ENCODE measurements at places on chromosomes 3 and 15. TPM values are rescaled to one million over a fixed set of nuclear protein-coding genes. Genes with fewer than 3 reads are reported as not detected.

CNTN3 gene
- not detected for total RNA-seq

- DNase-seq, result no peak
Measured at GRCh38 chr3:178754852-178755510, 218.7 kb downstream of the KCNMB2 start.

TRAT1 gene
- total RNA-seq, result 11.8 TPM

KLHL6 gene
- 47.0 TPM for total RNA-seq

DNA sequence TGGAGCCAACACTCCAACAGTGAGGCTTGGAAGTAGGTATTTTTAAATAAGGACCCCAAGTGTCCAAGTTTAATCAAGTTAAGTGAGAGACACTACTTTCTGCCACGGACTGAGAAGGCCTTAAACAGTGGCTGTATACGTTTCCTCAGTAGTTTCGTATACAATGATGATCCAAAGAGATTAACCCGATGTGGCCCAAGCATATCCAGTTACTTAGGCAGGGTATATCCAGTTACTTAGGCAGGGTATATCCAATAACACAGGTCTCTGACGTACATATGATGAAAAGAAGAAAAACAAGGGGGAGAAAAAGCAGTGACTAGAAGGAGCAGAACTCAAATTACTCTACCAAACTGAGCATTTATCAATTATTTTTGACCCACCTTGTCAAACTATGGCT is 591.4 kb downstream of the FOXP1 start:
- no peak for DNase-seq

HYAL1 gene
- not detected for total RNA-seq

SPTBN5 gene
- 1.4 TPM for total RNA-seq

DNA sequence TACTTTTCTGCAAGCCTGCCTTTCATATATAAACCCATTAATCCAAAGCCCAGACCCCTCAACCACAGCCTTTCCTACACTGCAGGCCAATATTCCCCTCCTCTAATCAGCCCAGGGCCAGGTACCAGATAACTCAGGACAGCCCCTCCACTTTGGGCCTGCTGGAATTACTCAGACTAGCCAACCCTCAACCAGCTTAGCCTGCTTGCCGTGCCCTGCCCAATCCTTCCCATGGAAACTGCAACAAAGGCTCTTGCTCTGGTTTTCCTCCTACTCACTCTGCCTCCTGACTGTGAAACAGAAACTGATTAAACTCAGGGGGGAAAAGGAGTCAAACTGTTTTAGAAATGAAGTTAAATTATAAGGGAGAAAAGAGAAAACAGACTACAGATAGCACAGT is 248.1 kb downstream of the KLF13 start:
- DNase-seq, result no peak

GRCh38 chr3:127440384-127440783 is 150.1 kb downstream of the TPRA1 start:
- no peak for DNase-seq

DNA sequence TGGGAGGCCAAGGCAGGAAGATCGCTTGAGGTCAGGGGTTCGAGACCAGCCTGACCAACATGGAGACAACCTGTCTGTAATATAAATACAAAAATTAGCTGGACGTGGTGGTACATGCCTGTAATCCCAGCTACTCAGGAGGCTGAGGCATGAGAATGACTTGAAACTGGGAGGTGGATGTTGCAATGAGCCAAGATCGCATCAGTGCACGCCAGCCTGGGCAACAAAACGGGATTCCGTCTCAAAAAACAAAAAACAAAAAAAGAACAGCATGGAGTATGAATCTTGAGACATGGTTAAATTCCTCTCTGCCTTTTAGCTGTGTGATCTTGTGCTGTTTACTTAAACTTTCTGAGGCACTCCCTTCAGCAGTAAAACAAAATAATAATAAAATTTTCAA is 244.9 kb downstream of the FGF12 start:
- no peak for DNase-seq

PAK6 gene
- 0.30 TPM for total RNA-seq

DNA sequence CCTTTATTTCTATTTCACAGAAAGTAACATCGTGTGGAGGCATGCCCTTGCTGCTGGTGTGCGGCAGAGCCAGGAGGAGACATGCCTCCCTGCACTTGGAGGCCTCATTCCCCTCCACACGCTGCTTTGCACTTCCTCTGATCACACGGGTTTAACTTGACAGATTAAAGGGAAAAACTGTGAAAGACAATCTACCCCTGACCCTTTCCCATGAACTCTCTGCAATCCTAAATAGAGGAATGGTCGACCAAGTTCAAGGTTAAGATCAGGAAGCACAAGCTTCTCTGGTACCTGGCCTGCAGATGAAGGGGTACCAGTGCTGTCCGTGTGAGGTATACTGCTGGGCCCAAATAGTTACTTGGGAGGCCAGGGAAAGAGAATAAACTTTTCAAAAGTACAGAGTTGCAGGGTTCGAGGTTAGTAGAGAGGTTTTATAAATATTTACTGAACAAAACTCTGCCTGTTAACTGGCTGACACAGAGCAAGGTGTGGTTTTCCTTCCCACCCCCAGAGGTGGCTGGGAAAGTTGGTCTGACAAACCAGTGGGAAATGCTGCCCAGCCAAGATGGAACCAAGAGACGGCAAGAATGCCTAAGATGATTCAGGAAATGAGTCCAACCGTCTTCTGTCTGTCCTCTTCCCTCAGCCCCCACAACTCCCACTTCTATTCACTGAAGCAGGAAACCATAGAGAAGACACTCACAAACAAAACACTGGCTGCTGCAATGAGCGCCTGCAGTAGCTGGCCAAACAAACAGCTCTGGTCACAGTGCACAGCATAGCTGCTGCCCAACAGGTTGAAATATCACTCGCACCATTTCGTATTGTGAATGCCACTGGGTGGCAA is 79.6 kb downstream of the IGF2BP2 start:
- DNase-seq, result no peak

GRCh38 chr15:62994975-62995681 is 47.4 kb upstream of the TPM1 start:
- no peak for DNase-seq

DNA sequence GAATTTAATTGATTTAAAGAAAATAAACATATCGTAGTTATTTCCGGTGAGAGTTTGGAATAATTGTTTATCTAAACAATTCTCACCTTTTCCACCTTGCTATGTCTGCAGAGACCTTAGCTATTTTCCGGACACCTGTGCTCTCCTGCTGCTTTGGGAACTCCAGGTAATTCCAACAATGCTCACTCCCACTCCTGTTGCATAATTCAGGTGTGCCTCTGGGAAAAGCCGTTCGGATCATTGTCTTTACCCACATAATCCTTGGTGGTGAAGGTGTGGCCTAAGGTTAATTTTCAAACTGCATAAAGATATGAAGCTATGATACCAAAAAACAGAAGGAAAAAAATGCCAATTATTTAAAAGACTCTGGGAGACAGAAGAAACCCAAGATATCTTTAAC is 59.4 kb downstream of the LDHAL6B start:
- no peak for DNase-seq

DNA sequence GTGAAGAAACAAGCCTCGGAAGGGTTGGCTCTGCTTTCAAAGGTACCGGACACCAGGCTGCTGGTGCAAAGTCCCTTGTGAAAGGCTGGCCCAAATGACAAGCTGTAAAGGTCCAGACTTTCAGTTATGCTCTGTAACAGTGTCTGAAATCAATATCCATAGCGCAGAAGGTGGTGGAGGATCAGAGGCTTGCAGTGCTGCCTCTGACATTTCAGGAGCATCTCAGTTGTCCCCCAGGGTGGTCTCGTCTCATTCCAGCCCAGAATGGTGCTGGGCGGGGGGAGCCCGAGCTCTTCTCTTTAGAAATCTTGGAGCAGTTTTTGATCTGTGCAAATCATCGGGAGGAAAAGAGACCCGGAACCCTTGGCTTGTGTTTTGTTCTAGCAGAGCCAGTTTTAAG is 402.3 kb upstream of the RGMA start:
- DNase-seq, result no peak

DNA sequence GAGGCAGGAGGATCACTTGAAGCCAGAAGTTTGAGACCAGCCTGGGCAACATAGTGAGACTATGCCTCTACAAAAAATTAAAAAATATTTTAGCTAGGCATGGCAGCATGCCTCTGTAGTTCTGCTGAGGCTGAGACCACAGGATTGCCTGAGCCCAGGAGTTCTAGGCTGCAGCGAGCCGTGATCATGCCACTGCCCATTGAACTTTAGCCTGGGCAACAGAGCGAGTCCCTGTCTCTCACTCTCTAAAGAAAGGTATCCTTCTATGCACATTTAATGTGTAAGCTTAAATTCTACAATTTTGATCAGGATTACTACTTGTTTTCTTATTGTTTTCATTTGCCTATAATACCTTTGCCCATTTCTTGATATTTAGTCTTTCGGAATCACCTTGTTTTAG is 26.8 kb downstream of the GALK2 start:
- no peak for DNase-seq

GRCh38 chr3:11477407-11477911 is 166.3 kb downstream of the VGLL4 start:
- DNase-seq, result no peak

DNA sequence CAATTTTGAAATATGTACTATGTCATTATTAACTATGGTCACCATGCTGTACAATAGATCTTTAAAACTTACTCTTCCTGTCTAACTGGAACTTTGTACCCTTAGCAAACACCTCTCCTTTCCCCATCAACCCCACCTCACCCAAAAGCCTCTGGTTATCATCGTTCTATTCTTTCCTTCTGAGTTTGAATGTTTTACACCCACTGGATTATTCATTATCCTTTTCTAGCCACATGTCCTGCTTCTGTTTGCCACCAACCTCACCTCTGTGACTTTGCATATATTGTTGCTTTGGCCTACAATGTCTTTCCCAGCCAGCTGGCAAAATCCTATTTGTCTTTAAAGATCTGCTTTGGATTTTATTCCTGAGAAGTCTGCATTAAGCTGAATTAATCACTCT is 102.6 kb upstream of the TSPAN3 start:
- no peak for DNase-seq

ARL13B gene
- total RNA-seq, result 9.5 TPM

SCAMP2 gene
- 79.5 TPM for total RNA-seq
